Stimulated activated CD4-positive, alpha-beta T cell treated with anti-CD3 and anti-CD28 coated beads, Interleukin-12 subunit alpha, Interleukin-12 subunit beta, amount 100 ng/mL, for 4 hours (primary cell): ENCODE measurements at places on chromosomes 7 and 10.
A peak's percentile ranks its signal among the peaks of the same experiment; 100 is the strongest.

- peak; percentile 37 for DNase-seq
These were observed 662 bp downstream of the DNAJC2 start for GRCh38 chr7:103343758-103344452.

DNA sequence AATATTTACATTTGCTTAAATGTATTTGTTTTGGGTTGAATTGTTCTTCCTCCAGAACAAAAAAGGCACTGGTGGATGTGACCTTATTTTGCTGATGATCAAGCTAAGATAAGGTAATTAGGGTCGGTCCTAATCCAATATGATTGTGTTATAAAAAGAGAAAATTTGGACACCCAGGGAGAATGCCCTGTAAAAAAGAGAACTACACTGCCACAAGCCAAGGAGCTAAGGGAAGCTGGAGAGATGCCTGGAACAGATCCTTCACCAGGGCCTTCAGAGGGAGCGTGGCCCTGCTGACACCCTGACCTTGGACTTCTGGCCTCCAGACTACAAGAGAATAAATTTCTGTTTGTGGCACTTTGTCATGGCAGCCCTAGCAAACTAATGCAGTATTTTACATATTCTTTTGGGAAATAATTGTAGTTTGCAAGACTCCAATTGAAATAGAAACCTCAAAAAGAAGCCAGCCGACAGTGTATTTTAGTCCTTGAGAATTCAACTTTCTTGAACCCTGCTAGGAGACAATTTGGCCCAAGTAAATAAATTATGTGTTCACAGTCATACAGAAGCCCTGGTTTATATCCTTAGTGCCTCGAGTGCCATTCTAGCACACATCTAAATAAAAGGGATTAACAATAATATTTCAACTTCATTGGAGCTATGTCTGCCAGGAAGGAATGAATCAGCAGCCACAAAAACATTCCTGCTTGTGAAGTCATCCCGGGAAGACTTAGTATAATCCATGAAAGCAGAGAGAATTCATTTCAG is 164.6 kb downstream of the PKD1L1 start:
- no peak for DNase-seq

DNA sequence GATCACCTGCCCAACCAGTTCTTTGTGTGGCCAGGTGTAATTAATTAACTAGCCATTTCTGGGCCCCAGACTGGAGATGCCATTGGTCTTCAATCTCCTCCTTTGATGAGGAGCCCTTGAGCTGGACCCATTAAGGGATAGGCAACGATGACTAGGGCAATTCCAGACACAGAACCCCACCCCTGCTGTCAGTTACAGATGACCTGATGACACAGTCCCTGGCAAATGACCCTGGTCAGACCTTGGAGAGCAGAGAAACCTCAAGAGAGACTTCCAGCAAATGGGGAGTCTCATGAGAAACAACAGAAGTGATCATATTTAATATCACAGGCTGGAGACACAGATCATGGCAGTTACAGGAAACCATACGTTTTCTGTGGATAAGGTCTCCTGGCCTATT is 101.8 kb upstream of the TCF7L2 start:
- no peak for DNase-seq

- DNase-seq: no peak
These were observed 70.6 kb upstream of the ZMIZ2 start for GRCh38 chr7:44678101-44678470.

- no peak for DNase-seq
These were observed 480.5 kb upstream of the FOXK1 start for GRCh38 chr7:4201566-4201965.

DNA sequence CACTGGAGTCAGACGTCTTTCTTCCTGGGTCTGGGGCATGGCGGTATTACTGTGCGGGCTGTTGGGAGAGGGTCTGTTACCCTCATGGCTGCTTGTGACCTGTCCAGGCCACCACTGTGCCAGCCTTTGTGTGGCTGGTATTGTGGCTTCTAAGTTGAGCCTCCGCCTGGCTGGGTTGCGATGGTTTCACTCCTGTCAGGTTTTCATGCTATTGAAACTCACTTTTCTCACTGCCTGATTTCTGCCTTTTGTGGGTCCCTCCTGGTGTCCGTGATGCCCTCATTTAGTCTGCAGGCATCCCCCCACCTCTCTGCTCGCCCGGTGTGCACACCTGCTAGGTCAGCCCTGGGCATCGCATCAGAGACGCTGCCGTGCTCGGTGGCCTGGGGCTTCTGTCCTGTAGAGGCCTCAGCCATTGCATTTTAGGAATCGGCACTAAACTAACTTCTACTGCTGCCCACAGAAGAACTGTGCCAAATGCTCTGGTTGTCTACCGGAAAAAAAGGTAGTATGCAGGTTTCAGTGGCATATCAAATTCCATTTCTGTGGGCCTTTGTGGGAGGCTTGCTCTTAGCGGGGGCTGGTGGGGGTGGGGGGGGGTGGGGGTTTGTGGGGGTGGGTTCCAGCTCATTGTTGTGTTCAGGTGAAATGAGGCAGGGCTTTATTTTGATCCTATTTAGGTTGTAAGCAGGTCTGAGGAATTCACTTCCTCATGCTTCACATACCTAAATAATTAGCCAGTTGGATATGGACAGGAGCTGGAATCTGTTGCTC is 64.3 kb downstream of the MGMT start:
- DNase-seq: no peak

GRCh38 chr10:122780391-122780790 is 65.3 kb downstream of the CUZD1 start:
- DNase-seq: no peak

- DNase-seq: no peak
These were observed 17.5 kb upstream of the SNX8 start for GRCh38 chr7:2331707-2332106.

DNA sequence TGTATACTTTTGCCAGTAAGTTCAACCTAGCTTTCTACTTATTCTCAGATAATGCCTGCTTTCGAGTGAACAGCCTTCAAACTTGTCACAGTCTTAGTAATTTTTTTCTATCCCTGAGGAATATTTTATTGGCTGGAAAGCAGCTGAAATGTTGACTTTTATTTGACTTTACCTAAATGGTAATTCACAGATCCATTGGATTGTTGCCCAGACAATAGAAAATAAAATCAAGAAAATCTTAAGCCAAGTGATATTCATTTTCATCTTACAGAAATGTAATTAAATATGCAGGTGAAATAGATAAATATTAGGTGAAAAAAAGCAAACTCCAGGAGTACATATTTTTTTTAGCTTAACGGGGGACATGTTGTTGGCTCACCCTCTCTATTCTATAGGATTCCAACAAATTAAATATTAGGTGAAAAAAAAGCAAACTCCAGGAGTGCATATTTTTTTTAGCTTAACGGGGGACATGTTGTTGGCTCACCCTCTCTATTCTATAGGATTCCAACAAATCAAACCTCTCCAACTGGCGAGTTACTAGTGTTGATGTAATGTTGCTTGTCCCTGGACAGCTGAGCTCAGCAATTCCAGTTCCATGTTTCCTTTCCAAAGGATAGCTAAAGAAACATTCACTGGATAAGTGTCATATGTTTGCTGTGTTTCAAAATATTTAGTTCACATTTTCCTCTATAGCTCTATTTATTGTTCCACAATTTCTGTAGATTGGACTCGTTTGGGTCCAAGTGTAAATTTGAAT is 4.2 kb downstream of the TMEM26 start:
- DNase-seq: no peak

DNA sequence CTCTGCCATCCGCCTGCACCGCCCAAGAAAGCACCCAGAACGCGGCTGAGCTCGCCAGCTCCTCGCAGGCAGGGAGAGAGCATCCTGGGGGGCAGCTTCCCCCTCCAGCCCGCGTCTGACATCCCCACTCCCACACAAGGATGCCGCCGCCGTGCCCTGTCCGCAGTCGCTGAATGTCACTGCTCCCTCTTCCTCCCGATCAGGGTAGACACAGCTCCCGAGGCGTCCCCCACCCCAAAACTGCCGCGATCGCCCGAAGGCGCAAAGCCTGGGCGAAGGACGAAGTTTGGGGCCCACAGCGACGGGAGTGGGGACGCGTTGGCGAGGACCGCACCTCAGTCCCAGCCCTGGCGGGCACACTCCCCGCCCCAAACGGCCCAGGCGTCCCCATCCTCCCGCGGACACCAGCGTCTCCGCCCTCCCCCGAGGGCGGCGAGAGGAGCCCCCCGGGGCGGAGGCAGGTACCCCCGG is 1.5 kb upstream of the KAT6B start:
- DNase-seq: peak; percentile 50

GRCh38 chr7:78571292-78571691 is 772.7 kb downstream of the PHTF2 start:
- no peak for DNase-seq
